ENCODE measurements at places on chromosomes 5 and 9.

DNA sequence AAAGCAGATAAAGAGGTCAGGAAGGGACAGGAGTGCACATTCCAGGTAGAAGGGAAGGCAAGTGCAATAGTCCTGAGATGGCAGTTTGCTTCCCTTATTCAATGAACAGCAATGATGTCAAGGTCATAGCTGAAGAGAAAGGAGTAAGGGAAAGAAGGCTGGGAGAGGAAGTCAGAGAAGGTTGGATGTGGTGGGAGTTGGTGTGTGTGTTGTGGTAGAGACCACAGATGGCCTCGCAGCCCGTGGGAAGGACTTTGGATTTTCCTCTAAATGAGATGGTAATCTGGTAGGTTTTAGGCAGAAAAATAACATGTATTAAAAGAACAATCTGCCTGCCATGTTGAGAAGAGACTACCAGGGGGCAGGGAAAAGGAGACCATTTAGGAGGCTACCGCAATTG lies 25.1 kb upstream of the LPAR1 start:
- DNase-seq: no peak

GRCh38 chr5:109230369-109230768 lies 179.4 kb downstream of the PJA2 start:
- no peak for DNase-seq

- DNase-seq: no peak
Observed at GRCh38 chr9:122822938-122823337, 5.5 kb downstream of the PDCL start.

DNA sequence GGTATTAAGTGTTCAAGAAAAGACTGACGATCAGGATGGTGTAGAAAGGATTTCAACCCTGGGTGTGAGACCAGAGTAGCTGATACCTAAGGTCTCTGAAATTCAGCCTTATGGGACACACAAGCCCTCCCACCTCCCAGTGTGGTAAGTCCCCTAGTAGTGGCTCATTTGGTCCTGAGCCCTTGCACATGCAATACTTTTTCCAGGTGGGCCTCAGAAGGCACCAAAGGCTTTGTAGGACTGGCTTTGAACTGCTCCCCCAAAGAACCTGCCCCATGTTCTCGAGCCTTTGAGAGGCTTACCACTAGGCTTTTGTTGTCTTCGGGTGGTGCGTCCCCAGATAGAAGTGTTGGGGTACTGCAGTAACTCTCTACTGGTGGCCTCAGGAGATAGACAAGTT lies 803 bp downstream of the GARIN3 start:
- no peak for DNase-seq

- no peak for DNase-seq
Observed at GRCh38 chr9:84970432-84970831, 300.9 kb downstream of the NTRK2 start.

DNA sequence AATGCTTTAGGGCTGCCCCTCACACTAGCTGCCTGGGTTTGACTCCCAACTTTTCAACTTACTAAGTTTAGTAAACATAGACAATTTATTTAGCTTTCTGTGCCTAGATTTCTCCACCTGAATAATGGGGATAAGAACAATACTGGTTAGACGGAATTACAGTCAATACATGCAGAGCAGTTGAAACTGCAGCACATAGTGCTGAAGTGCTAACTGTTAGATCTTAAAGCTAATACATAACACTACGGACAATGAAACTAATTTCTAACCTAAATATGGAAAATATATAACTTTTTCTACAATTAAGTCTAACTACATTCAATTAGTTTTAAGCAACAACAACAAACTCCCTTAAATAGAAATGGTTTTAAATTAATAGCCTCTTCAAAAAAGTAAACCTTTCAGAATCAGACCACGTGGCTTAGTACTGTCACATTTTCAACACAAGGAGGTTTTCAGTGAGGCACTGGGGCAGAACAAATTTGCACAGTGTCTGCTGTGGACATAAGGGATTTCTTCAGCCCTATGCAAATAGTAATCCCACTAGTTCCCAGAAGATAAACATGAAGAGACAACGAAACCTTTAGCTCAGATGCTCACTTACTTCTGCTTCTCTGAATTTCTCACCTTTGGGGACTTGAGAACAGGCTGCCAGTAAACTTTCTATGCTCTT lies 293.4 kb downstream of the EDIL3 start:
- no peak for DNase-seq

DNA sequence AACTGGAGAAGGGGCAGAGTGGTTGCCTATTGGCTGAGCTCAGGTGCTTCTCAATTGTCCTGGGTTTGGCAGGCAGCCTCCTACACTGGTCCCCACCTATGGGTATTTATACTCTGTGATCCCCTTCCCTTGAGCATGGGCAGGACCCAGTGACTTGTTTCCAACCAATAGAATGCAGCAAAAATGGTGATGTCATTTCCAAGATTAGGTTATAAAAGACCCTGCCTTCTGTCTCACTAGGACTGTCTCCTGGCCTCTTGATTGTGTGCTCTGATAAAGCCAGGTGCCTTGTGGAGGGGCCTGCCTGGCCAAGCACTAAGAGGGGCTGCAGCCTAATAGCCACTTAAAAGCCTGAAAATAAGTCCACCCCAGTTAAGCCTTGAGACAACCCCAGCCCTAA lies 76.1 kb downstream of the MSX2 start:
- no peak for DNase-seq

GRCh38 chr9:104700306-104700705 lies 6.0 kb downstream of the OR13D1 start:
- DNase-seq: no peak

DNA sequence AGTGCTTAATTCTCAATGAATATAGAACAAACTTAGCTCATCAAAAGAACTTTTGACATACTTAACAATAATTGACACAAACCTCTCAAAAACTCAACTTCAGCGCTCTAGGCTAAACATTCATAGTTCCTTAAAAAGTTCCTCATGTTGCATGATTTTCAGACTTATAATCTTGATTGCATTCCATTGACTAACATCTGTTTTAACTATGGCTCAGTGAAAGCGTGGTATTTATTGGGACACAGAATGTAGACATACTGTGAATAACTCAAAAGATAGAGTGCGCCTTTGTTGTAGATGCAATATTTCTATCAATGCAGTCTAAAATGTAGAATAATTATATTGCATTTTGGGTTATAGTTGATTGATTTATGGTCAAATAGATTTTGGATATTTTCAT lies 227.1 kb upstream of the HAPLN1 start:
- no peak for DNase-seq

DNA sequence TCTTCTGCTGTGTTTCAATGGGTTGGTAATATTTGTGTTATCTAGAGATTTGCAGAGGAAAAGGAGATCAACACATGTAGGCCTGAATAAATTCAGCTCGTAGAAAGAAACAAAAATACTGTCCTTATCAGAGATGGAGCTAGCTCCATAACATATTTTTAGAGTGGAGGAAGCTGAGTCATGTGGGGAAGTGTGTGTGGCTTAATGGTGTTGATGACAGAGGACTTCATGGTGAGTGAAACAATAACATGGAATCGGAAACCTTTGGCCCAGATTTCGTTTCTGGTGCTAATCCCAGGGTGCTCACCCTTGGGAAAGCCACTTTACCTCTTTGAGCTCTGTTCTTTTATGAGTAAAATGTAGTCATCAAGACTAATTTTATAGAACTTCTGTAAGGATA lies 825.0 kb downstream of the TLR4 start:
- DNase-seq: no peak

DNA sequence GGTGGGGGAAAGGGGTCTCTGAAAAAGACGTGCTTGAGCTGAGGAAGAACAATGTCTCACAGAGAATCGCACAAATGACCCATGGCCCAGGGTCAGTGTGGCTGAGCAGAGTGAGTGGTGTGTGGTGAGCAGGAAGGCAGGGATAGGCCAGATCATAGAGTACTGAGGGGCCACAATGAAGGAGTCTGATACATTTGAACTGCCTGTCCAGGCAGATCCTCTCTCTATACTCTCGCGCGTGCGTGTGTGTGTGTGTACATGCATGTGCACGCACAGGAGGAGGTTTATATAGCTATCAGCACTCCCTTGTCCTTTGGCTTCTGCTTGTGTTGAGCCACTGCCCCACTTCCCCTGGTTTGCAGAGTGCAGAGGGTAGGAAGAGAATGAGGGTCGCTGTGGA lies 294.0 kb downstream of the ZNF608 start:
- DNase-seq: no peak

DNA sequence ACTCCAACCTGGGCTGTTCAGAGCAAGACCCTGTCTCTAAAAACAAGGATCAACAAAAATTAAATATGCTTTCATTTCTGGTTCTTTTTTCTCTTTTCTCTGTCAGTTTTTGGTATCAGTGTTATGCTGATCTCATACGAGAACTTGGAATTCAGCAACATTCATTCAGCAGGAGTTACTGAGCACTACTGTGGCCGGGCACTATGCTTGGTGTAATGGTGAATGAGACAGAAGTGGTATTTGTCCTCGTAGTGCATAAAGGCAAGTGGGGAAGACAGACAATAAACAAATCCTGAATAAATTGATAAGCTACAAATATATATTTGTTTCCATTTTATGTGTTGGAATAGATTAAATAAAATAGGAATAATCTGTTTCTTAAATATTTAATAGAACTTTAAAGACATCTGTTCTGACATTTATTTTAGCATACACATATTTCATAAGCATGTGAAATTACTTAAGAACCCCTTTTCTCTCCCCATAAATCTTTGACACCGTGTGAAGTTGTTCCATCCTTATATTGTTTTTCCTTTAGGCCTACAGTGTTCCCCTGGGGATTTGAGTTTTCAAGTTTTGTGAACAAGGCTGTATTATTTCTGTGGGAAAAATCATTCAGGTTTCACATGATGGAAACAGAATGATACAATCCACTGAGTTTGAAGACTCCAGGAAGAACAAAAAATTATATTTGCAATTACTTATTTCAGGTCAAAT lies 24.6 kb downstream of the UBAP1 start:
- DNase-seq: no peak

GRCh38 chr9:21047281-21047691 lies 15.8 kb upstream of the HACD4 start:
- DNase-seq: no peak

GRCh38 chr5:5480481-5481111 lies 58.1 kb downstream of the ICE1 start:
- no peak for DNase-seq

DNA sequence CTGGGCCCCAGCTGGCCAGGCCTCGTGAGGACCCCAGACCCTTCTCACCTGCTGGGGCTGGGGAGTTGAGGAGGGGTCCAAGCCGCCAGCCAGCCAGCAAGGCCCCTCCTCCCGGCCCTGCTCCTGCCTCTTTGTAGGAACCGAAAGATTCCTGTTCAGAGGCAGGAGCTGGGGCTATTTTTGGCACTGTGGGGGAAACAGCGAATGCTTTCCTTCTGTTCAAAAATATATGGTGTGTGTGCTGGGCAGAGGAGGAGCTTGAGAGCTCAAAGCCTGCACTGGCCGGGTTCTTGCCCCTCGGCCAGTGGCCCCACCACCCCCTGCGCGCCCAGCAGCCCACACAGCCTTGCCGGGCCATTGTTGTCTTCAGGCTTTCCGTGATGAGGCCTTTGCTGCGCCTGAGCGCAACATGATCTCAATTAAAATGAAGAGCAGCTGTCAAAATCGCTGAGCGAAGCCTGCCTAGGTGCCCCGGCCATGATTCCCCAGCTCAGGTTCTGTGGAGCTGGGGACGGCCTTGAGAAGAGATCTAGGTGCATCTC lies 13.4 kb downstream of the NCS1 start:
- DNase-seq: no peak

DNA sequence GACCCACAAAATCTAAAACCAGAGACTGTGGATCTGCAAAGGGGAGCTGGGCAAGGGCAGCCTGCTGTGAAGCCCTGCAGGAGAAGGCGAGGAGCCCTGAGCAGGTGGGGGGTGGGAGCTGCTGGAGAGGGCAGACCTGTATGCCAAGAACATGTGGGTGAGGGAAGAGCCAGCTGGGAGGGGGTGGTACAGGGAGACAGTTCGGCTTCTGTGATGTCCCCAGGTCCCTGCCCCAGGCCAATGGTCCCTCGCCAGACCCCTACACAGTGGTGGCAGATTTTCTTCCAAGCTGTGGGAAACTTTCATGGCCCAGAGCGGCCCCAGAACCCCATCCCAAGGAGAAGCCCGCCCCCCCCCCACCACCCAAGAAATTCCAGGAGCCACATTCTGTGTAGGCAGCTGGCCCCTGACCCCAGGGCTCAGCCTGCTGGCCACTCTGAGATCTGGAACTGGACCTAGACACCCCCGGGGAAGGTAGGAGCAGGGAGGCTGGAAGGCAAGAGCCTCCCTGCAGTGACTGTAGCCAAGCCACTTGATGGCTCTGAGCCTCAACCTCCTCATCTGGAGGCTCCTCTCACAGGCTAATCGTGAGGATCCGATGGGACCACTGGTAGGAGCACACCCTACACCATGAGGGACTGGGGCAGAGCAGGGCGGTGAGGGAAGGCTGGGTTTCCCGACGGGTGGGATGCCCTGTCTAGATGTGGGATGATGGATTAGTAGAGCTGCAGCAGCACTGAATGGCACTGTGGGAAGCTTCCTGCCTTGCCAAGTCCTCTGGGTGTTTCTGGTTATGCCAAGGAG lies 22.6 kb upstream of the CSF1R start:
- DNase-seq: no peak

DNA sequence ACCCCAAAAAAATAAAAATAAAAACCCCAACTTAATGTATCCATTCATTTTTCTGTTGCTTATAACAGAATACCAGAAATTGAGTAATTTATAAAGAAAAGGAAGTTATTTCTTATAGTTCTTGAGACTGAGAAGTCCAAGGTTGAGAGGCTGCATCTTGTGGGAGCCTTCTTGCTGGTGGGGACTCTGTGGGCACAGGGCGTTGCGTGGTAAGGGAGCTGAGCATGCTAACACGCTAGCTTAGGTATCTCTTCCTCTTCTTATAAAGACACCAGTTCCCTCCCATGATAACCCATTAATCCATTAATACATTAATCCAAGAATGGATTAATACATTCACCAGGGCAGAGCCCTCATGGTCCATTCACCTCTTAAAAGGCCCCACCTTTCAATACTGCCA lies 150.9 kb downstream of the ZSWIM6 start:
- no peak for DNase-seq

DNA sequence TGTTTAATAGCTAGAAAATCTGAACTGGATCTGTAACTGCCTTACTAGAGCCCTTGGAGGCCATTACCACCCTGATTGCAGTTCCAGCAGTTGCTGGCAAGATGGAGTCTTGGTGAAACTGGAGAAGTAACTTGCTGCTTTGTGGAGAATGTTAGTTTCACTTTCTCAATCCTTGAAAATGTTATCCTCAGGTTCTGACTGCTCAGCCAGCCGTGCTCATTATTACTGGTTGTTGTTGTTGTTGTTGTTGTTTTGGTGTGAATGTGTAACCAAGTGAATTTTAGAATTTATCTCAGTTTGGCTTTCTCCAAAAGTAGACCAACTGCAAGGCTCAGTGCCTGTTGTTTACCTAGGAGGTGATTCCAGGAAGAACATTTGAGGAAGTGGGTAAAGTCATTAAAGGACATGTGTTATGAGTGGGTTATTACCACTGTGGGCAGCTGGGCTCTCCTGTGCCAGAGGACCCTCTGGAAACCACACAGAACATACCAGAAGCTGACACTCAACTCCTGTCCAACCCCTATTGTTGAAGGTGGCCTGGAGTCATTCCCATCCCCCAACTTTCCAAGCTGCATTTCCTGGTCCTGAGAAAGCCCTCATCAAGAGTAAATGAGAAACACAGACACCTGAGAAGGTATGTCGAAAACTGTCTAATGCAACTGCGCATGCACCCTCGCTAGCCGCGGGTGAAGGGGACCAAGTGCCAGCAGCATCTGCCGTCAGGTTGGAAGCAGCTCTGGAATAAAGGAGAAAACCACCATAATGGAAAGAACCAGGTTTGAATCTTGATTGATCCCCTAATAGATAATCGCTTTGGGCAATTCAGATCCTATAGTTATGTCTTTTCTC lies 111.6 kb downstream of the CMYA5 start:
- no peak for DNase-seq
